ENCODE measurements at places on chromosomes 7 and 10.

GRCh38 chr7:74018246-74018895 lies 9.6 kb upstream of the ELN start:
- DNase-seq, result no peak

GRCh38 chr10:96949039-96949683 lies 117.1 kb downstream of the LCOR start:
- no peak for DNase-seq

DNA sequence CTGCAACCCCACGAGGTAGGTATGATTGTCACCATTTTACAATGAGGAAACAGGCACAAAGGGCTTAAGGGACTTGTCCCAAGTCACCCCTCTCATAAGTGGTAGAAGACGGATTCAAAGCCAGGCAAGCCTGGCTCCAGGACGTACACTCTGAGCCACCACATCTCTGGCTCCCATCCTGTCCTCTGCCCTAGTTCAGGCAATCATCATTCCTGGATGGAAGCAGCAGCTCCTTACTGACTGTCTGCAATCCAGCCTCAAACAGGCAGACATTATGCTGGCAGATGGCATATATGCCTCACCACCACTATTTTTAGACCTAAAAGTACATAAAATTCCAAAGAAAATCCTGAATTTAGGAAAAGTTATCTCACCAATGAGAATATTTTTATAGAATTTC lies 100.7 kb downstream of the USP6NL start:
- no peak for DNase-seq

DNA sequence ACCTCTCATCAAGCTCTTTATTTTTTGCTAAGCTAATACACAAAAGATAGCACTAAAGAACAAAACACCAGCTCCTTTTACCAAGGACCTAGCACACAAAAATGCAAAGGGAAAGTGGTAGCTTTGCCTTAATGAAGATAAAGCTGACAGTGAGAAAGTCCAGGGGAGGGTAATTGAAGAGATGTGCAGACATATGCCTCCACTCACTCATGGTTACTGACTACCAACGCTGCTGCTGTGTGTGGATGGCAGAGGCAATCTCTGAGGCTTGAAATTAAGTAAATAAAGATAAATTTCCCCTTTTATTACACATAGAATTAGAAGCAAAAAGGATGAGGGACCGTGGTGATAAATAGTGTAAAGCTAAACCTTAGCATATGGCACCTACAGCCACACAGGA lies 87.0 kb downstream of the HGF start:
- DNase-seq, result no peak

DNA sequence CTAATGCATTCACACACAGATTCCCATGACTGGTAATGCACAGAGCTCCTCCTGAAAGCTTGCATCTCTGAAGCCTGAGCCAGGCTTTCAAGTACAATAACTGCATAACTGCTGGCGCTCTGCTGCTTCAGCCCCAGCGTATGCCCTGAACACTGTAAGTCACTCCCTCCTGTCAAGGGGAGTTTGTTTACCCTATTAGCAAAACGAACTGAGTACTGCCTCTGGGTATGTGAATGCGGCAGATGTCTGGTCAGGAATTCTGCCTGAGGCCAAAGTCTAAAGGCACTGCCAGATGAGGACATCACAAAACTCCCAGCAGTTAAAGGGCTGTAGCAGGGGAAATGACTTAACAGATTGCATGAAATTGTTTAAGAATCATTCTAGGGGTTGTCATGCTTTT lies 97.7 kb downstream of the NRCAM start:
- DNase-seq, result no peak
